GM13977 (cell line): ENCODE measurements at places on chromosomes 1 and 21.
A peak's percentile ranks its signal among the peaks of the same experiment; 100 is the strongest.

- DNase-seq, result no peak
Measured at GRCh38 chr1:64645735-64646134, 99.1 kb upstream of the RAVER2 start.

- DNase-seq, result no peak
Measured at GRCh38 chr1:234163267-234163919, 209.9 kb upstream of the COA6 start.

DNA sequence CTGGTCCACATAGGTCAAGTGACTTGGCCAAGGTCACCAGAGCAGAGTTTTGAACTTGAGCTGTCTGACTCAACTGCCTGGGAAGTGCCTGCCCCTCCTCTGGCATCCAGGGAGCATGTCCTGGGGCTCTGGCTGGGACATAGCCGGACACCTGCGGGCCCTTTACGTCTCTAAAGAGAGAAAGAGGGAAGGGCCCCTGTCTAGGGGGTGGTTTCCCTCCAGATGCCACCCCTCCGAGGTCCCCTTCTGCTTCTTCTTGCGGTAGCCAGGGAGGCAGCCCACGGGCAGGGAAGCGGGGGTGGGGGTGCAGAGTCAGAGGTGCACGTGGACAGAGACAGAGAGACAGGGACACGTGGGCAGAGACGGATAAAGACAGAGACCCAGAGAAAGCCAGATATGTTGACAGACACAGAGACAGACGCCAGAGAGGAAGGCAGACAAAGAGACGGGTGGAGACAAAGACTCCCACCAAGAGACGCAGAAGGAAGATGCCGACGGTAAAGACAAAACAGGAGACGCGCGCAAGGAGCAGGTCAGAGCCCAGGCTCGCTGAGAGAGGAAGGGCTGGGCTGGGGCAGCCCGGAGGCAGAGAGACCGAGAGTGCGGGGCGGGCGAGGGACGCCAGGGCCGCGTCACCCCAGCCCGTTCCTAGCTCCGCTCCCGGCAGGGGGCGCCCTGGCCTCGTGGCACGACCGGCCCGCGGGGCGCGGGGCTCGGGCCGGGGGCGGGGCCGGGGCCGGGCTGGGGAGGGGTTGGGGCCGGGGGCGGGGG lies 458 bp upstream of the ALPL start:
- peak; percentile 92 for DNase-seq

DNA sequence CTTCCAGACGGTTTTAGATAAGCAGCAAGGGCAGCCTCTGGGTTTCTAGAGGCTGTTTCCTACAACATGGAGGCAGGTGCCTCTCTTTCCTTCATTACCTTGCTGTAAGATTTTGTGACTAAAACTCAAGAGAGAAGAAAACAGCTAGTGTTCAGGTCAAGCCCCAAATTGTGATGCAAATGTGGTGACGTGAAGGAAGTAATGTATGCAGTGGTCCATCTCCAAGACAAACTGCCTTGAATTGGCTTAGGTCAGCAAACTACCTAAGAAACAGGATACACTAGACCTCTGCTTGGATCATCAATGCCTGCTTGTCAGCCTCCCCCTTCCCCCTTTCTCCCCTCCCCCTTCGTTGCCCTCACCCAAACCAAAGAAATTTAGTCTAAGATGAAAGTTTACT lies 28.9 kb upstream of the RIPK4 start:
- DNase-seq, result no peak

DNA sequence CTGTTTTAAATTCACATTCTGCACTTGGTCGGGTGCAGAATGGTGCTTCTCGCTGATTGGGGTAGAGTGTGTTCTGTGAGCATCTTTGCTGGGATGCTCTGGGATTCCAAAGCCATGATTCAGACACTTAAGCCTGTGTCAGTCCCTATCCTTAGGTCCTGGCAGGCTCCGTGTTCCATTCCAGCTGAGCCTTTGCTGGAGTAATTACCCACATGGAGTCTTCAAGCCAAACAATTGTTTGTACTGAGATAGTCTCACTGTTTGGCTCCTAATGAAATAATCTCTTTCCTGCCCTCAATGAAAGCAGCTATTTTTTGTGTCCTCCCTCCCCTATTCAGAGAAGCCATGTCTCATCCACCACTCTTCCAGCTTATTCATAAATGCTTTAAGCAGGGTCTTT lies 18.7 kb downstream of the SMAP2 start:
- DNase-seq, result no peak

DNA sequence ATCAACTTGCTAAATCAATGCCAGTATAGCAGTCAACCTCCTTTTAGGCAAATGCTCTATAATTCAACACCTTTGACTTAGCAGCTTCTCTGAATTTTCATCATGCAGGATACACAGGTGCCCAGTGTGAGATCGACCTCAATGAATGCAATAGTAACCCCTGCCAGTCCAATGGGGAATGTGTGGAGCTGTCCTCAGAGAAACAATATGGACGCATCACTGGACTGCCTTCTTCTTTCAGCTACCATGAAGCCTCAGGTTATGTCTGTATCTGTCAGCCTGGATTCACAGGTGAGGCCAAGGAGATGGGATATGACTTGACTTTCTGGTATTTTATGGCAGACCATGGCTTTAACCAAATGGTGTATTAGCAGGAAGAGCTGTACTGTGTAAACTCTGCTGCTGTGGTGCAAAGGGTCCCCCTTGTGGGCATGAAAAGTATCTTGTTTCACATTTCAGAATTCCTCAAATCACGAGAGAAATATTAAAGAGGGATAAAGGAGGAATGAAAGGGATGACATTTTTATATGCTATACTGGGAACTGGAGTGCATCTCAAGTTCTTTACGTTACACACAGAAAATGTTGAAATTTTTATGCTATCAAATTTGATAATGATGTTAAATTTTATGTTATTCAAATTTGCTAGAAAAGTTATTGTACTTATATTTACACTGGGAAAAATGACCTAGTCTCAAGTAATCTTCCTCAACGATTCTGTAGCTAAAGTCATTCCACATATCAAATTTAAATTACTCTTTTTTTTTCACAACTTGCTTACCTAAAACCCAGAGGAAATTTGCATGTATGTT lies 88.9 kb downstream of the CRB1 start:
- peak; percentile 45 for DNase-seq

DNA sequence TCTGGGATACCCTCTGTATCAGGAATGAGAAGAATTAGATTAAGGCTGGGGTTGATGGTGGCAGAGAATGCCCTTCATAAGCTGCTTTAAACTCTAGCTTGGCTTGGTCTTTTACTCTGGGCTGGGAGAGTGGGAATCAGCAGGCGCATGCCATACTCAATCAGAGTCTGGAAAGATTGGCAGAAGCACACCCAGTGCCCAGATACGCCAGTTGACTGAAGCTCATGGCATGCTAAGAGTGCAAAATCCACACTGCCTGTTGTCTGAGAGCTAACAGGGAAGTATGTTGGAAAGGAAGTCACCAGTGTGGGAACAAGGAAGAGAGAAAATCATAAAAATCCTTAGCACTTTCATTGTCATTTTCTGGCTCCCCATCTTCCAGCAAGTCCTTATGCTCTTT lies 53.0 kb downstream of the HMCN1 start:
- DNase-seq, result no peak

DNA sequence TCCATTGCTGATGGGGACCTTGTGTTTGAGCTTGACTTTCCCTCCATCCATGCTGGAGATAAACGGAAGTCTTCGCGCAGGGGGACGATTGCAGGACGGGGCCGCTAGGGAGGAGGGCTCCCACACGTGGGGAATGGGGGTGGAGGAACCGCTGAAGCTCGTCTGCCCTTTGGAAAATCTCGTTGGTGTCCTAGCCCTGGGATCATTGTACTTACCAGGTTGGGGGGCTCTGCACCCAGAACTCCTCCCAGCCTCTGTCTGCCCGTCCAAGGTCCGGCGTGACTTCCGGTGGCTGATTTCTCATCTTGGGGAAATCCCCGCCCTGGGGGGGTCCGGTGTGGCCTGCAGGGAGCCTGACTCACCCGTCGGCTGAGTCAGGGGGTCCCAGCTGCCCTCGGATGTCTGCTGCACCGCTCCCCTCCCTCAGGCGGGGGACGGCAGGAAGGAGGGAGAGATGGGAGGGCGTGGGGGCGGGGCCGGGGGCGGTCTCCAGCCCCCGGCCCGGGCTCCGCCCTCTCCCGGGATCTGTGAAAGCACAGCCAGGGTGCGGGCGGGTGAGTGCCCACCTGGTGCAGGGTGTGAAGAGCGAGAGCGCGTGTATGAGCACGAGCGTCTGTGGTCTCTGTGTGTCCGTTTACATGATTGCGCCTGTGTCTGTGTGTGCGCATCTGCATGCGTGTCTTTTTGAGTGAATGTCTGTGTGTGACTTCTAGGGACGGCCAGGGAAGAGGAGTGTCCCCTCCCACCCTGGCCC lies 35.8 kb downstream of the PIK3CD start:
- peak; percentile 72 for DNase-seq

- no peak for DNase-seq
Measured at GRCh38 chr1:117581391-117581943, 24.4 kb upstream of the TENT5C start.

DNA sequence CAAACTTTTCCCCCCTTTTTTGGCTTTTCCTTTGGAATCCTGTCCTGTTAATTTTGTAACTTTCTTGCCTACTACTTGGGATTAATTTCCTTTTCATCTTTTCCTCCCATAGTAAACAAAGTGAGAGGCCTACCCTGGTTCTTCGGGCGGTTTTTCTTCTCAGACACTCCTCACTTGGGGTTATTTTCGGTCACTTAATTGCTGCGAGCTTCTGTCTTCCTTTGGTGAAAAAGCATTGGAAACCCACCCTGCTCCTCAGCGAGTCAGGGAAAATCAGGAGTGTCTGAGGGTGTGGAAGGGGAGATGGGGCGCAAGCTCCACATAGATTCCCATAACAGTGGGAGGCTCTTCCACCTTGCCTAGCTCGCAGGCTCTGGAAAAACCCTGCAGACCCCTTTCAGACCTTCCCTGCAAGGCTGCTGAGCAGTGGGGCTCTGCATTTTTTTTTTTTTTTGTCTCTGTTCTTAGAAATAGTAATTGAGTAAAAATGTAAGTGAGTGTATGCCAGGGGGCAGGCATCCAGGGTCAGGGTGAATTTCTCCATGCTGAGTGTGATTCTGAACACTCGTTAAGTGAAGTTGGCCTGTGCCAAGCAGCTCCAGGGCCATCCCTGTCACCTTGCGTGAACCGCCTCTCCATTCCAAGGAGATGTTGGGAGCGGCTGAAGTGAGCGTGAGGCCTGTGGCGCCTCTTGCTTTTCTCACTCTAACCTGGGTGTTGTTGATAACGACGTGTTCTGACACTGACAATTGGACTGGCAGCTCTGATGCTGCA lies 20.3 kb downstream of the TGFB2 start:
- DNase-seq, result no peak

GRCh38 chr1:56578138-56578962 lies 1.0 kb downstream of the PLPP3 start:
- DNase-seq, result peak; percentile 65
